ENCODE measurements at places on chromosomes 11 and 22.

- no peak for DNase-seq
Measured at GRCh38 chr11:63761931-63762653, 6.5 kb downstream of the ZFTA start.

DNA sequence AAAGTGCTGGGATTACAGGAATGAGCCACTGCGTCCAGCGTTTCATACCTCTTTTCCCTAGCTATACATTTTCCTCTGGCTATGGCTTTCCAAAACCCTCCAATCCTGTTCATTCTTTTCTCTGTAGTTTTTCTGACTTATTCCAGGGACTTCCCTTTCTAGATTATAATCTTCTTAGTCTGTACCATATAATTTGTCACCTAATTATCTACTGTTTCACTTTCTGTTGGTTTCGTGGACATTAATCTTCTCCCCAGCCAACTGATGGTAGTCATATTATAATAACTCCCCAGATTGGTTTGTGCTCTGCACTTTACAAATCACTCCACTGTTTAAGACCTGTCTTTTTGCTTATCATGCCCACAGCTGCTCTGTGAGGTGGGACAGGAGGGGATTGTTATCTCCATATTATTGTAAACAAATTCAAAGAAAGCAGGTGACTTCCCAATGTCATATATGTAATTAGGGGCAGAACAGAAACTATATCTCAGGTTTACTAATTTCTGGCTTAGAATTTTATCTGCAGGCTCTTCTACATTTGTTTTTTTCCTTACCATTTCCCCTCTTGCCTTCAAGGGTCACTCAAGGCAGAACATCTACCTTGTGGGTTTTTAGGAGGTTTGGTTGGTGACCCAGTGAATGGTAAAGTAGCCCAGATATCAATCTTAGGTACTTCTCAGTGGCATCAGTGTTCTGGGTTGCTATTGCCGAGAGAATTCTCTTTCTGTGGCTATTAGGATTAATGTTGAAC lies 23.9 kb downstream of the STIM1 start:
- no peak for DNase-seq

DNA sequence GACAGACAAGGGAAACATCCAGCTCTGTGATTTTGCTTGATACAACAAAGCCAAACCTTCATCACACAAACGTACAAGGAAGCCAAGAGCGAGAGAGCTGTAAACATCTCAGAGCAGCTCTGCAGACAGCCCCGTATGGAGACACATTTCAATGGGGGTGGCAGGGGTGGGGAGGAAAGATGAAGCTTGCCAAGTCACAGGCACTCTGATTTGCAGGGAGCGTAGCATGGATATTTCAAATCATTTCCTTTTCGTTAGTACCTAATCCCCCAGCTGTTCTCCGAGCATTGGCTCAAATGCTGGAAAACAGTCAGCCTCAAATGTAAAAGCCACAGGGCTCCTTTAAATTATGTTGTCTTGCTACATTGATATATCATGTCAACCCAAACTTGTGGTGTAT lies 458.9 kb upstream of the CADM1 start:
- DNase-seq, result no peak

DNA sequence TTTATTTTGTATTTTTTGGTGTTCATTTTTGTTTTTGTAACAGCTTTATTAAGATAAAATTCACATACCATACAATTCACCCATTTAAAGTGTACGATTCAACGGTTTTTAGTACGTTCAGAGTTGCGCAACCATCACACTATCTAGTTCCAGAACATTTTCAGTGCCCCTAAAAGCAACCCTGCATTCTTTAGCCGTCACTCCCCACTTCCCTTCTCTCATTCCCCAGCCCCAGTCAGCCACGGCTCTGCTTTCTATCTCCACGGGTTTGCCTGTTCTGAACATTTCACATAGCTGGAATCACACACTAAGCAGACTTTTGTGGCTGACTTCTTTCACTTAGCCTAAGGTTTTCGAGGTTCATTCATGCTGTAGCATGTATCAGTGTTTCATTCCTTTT lies 9.6 kb upstream of the KCNQ1OT1 start:
- DNase-seq, result no peak

GRCh38 chr11:93840180-93840579 lies 10.2 kb downstream of the VSTM5 start:
- no peak for DNase-seq

GRCh38 chr11:36462321-36462720 lies 47.8 kb downstream of the TRAF6 start:
- no peak for DNase-seq

DNA sequence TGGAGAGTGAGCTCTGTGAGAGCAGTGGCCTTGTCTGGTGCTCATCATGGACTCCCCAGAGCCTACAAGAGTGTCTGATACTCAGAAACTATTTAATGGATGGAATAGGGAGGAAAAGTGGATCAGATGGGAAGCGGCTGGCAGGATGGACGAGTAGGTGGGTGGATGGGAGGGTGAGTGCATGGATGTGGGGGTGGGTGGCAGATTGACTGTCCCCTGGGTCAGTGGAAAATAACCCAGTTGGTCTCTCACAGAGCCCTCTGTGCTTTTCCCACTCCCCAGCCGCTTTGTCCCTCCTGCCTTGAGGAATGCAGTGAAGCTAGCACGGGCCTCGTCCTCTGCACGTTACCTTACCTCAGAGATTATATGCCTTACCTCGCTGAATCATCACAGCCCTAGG lies 5.9 kb downstream of the SPI1 start:
- DNase-seq, result no peak

GRCh38 chr11:69928975-69929374 lies 109.8 kb upstream of the FGF3 start:
- DNase-seq, result no peak

DNA sequence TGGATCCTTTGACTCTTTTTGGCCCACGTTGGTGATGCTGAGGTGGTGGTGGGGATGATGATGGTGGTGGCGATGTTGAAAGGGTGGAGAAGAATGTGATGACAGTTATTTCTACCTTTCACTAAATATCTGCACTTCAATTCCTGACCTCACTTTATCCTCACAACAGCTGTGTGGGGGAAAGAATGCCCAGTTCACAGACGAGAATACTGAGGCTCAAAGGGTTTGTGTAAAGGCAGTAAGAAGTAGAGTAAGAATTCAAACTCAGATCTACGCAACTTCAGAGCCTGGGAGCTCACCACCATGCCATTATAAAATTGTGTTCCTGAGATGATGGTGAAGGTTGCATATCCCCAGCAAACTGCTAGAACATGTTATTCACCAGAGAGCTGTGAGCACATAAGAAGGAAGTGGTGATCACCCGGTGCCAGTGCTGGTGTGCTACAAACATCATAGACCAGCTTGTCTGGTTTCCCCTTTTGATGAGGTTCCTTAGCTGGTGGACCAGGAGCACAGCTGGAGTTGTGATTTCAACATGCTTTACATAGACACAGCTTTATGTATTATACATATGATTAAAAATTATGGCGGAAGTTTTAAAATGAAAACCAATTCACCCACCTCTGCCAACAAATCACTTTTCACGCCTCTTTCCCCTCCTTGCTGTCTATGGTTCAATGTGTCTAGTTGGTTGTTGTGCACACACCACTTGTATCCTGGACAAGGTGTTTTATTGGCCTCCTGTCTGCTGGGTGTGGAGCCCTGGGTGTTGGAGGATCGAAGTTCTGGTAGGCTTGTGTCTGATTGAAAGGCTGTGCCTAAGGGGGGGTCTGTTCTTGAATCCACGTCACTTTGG lies 6.2 kb downstream of the ST14 start:
- DNase-seq, result no peak

DNA sequence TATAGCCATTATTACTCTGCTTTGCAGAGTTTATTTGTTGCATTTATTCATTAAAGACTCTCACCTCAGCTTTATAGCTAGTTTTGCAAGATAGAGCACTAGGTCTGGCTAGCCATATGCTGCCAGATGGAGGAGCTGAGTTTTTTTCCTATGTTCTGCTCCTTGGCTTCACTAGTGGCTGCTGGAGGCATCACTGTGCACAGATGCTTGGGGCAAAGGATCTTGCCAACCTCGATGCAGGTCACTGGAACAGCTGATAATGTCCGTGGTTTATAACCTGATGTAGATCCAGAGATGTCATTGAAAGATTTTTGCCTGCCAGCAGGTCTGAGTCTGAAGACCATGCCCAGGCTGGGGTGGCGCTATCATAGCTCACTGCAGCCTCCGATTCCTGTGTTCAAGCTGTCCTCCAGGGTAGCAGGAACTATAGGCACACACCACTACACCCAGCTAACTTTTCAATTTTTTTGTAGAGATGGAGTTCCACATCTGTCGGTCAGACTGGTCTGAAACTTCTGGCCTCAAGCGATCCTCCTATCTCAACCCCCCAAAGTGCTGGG lies 63.2 kb downstream of the PACS1 start:
- no peak for DNase-seq

Data from natural killer cell treated with Interleukin-12 subunit alpha and Interleukin-12 subunit beta and Interleukin-15 and Interleukin-18, amount 100 ng/mL, for 72 hours (primary cell).